ENCODE measurements at places on chromosomes 3 and 15.

GRCh38 chr15:42623951-42624350, 48.5 kb downstream of the STARD9 start:
- no peak for DNase-seq

DNA sequence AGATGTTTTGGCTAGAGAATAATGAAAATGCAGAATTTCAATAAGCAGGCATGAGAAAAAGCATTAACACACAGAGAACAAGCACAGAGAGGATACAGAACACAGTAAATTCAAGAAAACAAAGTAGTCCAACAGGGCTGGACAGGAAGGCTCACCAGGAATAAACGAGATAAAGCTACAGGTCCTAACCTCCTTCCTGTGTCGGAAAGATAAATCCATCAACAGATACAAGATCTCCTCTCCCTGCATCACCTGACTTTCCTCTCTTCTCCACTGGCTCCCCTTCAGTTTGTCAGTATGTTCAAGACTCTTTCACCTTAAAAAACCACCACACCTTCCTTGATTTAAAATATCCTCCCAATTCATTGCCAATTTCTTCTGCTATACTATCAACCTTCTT, 11.4 kb downstream of the CPEB1 start:
- DNase-seq = no peak

DNA sequence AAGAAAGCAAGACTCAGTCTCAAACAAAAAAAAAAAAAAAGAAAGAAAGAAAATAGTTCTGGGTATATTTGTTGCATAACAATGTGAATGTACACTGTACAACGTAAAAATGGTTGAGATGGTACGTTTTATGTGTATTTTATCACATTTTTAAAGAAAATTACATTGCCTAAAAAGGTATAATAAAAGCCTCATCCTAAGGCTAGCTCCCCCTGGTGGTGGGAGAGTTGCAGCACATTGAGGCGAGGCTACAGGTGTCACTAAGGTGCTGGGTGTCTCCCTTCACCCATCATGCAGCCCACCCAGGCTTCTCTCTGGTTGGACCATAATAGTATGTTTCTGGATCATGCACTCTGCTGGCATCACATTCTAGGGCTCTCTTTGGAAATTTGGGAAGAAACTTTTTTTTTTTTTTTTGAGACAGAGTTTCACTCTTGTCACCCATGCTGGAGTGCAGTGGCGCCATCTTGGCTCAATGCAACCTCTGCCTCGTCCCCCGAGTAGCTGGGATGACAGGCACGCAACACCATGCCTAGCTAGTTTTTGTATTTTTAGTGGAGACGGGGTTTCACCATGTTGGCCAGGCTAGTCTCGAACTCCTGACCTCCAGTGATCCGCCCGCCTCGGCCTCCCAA, 12.4 kb upstream of the RAB11A start:
- DNase-seq = no peak

DNA sequence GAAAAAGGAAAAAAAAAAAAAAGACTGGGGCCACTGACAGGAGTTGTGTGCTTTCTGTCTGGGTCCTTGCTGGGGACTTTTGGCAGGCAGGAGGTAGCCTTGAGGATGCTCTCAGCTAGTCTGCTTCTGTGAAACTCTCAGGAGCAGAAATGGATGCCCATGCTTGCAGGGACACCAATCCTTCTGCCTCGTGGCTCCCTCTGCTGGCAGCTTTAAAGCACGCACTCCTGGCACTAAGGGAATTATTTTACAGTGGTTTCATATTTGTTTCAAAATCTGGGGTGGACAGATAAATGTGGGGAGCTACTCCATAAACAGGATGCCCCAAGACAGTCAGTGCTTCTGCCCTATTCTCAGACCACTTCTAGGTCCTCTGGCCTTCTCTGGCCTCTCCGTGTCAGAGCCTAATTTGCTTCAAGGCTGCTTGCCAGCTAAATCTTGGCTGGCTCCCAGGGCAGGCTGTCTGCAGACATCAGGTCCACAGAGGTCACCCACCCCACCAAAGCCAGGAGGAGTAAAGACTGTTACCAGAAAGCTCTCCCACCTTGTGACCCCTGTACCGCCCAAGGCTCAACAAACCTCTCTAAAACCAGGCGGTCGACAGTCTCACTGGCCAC, 17.1 kb downstream of the TRAIP start:
- peak; percentile 51 for DNase-seq

DNA sequence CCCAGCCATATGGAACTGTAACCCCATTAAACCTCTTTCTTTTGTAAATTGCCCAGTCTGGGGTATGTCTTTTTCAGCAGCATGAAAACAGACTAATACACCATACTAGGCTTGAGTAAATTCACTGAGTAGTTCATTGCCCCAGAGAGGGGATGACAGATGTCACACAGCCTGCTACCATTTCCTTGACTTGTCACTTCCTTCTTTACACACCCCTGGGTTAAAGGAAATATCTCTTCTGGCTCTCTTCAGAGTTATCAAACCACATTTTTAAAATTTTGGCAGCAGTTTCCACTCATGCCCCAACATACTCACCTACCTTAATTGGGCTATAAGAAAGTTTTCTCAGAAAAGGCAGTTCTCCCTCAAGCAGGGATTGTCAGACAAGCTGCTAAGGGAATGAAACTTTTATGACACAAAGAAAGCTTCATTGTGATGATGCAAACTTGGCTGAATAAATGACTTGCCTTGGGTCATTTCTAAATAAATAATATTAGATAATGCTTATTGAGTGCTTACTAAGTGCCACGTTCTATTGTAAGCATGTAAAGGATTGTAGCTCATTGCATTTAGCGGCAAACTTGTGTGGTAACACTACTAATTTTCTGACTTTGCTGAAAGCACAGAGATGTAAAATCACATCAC, 68.0 kb upstream of the RBMS3 start:
- DNase-seq = no peak

GRCh38 chr15:47095833-47096232, 621.5 kb upstream of the SEMA6D start:
- DNase-seq = no peak

GRCh38 chr3:154967090-154967489, 113.0 kb upstream of the MME start:
- no peak for DNase-seq

GRCh38 chr3:133998691-133999241, 31.0 kb downstream of the SLCO2A1 start:
- no peak for DNase-seq

- DNase-seq = no peak
Observed at GRCh38 chr3:123130079-123130750, 63.4 kb downstream of the PDIA5 start.

DNA sequence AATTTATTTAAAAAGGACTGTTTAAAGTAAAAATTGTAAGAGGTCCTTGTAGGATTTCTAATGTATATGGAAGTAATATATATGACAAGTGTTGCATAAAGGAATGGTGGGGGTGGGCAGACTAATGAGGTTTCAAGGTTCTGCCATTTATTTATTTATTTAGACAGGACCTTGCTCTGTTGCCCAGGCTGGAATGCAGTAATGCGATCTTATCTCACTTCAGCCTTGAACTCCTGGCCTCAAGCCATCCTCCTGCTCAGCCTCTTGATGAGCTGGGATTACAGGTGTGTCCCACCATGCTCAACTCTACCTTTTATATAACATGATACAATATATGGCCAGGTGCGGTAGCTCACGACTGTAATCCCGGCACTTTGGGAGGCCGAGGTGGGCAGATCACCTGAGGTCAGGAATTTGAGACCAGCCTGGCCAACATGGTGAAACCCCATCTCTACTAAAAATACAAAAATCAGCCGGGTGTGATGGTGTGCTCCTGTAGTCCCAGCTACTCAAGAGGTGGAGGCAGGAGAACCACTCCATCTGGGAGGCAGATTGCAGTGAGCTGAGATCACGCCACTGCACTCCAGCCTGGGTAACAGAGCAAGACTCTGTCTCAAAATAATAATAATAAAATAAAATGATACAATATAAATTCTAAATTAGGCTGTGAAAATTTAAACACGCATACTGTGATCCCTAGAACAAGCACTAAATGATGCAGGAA, 33.8 kb upstream of the IGF2BP2 start:
- DNase-seq = no peak

GRCh38 chr3:54206874-54207273, 84.5 kb downstream of the CACNA2D3 start:
- no peak for DNase-seq

- DNase-seq = no peak
Observed at GRCh38 chr3:71146673-71147072, 436.9 kb downstream of the FOXP1 start.

DNA sequence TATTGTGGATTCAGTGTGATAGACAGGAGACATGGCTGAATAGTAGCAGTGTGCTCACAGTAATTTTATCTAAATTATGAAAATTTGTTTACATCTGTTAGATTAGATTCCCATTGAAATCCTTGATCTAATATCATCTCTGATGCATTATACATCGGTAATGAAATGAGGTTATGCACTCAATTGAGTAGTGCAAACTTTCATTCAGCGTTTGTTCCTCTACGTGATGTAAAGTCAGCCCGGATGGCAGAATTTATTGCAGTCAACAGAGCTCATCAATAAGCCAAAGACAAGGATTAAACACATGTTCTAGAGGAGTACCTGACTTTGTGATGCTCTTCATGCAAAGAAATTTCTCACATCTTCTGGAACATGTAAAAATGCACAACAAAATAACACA, 549.2 kb downstream of the GOLGA6L6 start:
- no peak for DNase-seq

GRCh38 chr3:188348435-188349244, 194.7 kb downstream of the LPP start:
- DNase-seq = no peak

DNA sequence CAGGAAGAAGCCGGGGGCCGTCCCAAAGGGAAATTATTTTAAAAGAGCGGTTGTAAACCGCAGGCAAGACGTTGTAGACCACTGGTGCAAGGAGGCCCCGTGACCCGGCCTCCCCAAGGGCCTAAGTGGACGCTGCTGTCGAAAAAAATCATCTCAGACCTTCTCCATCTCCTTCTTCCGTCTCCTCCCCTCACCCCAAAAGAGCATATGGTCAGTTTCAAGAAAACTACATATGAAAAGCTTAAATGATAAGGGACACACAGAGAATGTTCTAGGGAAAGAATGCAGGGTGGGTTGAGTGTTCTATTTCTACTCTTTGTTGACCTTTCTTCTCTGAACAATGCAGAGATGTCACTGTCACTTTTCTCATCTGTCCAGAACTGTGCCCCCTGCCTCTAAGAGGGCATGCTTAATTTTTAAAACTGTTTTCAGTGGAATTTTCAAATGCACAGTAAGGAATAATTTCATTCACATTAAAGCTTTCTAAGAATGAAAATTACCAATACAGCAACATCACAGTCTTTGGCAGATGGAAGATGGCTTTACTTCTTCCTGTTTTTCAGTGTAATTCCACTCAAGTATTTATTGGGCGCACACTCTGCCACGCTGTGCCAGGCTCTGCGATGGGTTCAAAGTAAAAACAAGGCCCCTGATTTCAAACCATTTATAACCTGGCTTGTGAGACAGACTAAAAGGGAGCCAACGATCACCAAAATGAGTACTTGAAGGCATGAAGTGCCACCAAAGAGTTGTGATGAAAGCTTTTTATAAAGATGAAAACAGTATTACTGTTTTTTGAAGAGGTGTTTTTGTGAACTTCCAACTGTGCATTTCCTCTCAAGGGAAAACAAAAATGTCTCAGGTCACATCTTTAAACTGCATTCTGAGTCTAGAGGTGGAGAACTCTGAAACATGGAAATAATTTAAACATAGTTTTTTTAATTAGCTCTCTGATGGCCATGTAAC, 891 bp upstream of the TOP2B start:
- peak; percentile 24 for DNase-seq

- no peak for DNase-seq
Observed at GRCh38 chr15:57184502-57184901, 191.8 kb upstream of the CGNL1 start.

- DNase-seq = no peak
Observed at GRCh38 chr3:87755852-87756251, 303.0 kb downstream of the CGGBP1 start.

GRCh38 chr3:184616436-184616835, 54.9 kb downstream of the EPHB3 start:
- no peak for DNase-seq

GRCh38 chr3:136291302-136291701, 41.2 kb downstream of the PCCB start:
- DNase-seq = no peak

DNA sequence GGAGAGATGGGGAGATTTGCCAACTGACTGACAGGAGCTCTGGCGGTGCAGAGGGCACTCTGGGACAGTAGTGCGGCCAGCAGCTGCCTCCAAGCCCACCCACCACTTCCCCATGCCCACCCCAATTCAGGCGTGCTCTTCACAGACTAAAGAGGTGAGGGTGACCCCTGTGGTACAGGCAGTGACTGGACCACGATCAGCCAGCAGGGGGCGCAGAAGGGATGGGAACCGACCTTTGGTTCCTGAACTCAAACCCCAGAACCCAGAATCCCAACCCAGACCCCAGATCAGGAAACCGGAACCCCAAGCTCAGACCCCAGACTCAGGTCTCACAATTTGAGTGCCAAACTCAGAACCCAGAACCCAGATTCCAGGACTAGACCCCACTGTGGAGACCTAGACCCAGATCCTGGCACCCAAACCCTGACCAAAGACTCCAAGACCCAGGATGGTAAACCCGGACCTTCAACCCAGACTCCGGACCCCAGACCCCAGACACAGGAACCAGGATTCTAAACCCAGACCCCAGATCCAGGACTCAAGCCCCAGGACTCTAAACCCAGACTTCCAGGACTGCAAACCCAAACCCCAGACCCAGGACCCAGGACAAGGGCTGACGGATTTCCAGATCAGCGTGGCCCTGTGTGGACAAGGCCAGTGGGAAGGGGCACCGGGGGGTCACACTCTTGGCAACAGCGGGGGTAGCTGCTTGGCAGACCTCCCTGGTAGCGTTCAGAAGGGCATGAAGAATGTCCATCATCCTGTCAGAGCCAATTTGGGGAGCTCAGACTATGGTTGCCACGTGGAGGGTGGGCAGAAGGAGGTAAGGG, 3.7 kb upstream of the MYL3 start:
- peak; percentile 5 for DNase-seq

- DNase-seq = no peak
Observed at GRCh38 chr15:49471733-49472132, 48.7 kb downstream of the FGF7 start.

GRCh38 chr15:58086491-58086890, 21.0 kb upstream of the ALDH1A2 start:
- no peak for DNase-seq

DNA sequence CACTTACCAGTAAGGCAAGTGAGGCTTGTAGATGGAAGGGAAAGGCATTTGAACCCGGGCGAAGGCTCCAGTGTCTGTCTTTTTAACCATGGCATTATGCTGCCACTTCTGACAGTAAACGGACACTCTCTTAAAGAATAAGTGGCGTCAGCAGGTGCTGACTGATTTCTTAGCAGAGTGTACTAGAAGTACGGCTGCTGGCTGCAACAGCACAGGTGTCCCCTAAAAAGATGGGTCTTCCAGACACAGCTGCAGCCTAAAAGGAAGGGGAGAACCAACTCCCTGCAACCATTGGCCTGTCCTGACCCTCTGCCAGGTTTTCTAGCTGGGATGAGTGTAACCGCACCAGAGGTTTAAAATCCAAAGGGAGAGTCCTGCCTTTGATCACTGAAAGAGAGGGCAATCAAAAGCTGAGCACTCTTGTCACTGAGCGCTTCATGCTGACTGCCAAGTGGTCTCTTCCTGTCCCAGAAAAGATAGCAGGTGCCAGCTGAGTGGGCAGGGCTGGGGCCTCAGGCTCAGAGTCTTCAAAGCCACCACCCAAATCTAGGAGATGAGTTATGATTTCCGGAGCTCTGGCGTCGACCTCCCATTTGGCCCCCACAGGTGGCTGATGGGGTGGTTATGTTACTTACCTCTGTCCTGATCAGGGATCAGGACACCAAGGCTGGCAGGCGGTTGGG, 255.8 kb downstream of the SLCO3A1 start:
- no peak for DNase-seq

All from hippocampal formation (tissue), 2 donors.